ENCODE measurements at places on chromosomes 6 and 20.

GRCh38 chr6:100392423-100392822 lies 72.3 kb downstream of the SIM1 start:
- no peak for DNase-seq

GRCh38 chr6:79861023-79861422 lies 86.3 kb downstream of the ELOVL4 start:
- no peak for DNase-seq

DNA sequence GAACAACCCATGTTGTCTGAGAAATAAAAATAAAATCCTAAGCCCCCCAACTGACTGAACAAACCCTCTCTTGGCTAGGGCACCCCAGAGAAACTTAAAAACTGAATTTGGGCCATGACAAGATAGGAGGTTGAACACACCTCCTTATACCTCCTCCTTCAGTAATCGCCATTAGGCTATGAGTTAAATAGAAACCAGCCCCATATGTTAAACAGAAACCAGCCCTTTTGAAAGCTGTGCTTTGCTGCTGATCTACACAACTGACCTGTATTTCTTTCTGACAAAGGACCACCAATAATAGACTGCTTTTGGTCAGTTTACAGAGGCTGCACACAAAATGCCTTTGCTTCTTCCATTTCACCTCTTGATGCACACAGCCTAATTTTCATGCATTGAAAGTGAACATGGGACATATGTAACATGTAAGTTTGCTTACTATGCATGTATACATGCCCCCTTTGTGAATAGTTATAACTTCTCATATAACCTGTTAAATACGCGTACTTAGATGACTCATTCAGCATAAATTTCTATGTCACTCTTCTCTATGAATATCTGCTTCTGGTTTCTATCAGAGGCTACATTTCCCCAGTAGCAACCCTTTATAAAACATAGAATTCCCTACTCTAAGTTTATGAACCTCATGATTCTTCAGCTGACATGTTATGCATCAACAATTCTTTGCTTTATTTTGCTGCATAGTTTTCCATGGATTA lies 462.9 kb downstream of the COL12A1 start:
- DNase-seq = no peak

GRCh38 chr6:144286503-144287393 lies 1.6 kb downstream of the UTRN start:
- DNase-seq = peak; percentile 33

GRCh38 chr20:48710341-48711043 lies 117.3 kb downstream of the PREX1 start:
- DNase-seq = no peak

DNA sequence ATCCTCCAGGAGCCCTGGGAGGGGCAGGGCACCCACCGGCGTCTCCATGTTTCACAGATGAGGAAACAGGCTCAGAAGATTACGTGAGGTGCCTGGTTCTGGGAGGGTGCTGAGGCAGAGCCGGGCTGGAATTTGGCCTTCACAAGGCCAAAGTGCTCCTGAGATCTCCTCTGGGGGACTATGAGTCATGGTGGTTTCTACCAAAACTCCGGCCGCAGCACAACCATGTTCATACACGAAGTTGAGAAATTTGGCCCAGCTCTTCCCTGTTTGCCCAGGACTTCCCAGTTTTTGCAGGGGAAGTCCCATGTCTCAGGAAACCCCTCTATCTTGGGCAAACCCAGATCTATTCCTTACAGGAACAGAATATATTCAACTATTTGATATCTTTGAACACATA lies 172.9 kb upstream of the CDYL start:
- no peak for DNase-seq

All from stimulated activated CD8-positive, alpha-beta memory T cell treated with anti-CD3 and anti-CD28 coated beads, Interleukin-4, amount 100 ng/mL, for 48 hours (primary cell).